ENCODE measurements at places on chromosomes 5 and 9.

DNA sequence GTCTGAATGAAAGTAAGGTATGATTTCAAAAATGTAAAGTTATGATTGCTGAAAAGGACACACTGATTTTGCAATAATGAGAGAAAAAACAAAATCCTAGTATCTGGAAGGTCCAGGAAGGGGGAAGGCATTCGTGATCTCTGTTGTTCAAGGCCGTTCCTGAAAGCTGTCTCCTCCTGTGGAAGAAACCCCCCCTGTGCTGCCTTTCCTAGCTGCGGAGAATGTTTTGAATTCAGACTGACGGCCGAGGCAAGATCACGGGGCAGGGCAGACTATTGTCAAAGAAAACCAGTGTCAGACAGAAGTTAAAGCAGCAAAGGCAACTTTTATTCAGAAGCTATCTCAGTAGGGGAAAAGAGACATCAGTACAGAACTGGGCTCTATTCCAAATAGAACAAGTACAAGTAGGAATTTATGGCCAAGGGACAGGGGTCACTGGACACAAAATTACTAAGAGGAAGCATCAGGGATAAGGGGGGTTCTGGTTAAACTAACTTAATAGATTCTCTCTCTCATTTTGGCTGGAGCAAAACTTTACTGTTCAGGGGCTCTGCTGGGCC is 61.9 kb upstream of the IGFBPL1 start:
- no peak for DNase-seq

DNA sequence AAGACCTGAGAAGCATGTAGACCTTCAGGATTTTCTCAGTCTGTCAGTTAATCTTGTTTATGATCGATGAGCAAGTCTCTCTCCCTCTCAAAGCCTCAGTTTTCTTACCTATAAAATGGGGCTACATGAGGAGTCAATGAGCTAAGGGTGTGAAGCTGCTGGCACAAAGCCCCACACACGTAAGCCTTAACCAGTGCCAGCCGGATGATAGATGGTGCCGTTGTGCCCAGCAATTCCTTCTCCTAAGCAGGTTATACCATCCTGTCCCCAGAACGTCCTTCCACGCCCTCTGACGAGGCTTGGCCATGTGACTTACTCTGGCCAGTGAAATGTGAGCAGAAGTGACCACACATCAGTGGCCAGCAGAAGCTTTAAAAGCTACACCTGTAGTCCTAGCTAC is 179.0 kb downstream of the C9orf50 start:
- no peak for DNase-seq

GRCh38 chr5:149466457-149466972 is 84.7 kb downstream of the CSNK1A1 start:
- peak; percentile 67 for DNase-seq

- DNase-seq, result peak; percentile 85
Measured at GRCh38 chr5:73673161-73673591, 47.2 kb downstream of the ARHGEF28 start.

DNA sequence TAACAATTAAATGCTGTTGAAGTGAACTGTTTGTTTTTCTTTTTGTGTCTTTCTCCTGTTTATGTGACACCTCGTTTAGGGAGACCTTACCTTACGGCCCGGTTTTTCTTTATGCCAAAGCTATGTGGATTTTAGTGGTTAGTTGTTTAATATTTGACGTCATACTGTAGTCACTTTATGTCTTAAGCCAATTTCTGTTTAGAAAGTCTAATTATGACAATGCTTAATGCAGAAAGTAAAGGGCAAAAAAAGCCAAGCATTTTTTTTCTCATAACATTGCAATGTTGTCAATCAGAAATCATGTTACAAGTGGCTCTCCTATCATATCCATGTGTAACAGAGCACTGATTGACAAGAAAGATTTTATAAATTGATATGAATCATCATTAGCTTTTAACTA is 442.5 kb upstream of the ARRDC3 start:
- DNase-seq, result no peak

DNA sequence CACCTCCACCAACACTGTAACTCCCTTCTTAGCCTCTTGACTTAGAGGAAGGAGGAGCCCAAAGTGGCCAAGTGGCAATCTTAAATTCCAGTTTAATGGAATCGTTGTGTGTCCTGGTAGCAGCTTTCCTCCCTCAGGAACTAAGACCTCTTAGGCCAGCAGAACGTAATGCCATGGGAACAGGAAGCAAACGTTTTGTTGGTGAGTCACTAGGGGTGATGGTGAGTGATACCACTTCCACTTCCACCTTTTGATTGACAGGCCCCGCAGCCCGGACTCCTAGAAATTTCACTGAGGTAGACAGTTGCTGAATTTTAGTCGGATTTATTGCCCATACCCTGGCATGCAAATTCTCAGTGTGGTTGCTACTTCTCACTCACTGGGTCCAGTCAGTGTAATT is 94.2 kb upstream of the FBN2 start:
- no peak for DNase-seq

DNA sequence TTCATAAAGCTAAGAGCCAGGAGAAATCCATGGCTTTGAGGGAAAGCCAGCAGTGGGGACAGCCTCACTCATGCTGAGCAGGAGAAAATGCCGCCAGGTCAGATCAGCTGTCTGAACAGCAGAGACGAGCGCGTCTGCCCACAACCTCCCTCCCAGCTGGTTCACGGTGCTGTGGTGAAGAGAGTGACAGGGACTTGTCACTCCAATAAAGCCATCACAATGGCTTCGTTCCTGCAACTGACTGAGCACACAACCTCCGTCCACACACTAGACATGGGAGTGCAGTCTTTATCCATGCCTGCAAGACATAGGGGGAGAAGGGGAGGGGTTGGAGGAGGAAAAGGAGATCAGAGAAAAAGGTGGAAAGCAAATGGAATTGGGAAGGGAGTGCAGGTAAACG is 206.9 kb downstream of the GABBR2 start:
- DNase-seq, result no peak

DNA sequence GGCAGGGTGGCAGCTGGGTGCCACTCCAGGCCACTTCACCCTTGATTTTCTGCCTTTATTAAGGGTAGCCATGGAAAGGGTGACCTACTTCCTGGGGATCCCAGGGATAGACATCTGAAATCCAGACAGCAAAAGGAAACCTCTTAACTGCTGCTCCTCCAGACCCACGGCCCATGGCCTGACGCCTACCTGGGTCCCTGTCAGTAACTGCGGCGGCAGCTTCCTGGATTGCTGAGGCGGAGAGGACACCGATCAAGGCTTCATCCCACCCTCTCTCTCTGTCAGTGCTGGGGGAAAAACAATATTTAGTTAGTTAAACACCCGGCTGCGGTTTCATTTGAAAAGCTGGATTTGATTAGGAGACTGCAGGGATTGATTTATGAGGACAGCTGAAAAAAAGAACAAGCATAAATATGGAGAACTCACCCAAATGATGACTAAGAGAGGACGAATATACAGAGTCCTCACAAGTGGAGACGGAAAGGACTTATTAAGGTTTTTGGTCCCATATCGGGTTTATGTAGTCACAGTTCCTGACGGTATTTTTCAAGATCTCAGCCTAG is 158.7 kb upstream of the KLF4 start:
- DNase-seq, result peak; percentile 60

DNA sequence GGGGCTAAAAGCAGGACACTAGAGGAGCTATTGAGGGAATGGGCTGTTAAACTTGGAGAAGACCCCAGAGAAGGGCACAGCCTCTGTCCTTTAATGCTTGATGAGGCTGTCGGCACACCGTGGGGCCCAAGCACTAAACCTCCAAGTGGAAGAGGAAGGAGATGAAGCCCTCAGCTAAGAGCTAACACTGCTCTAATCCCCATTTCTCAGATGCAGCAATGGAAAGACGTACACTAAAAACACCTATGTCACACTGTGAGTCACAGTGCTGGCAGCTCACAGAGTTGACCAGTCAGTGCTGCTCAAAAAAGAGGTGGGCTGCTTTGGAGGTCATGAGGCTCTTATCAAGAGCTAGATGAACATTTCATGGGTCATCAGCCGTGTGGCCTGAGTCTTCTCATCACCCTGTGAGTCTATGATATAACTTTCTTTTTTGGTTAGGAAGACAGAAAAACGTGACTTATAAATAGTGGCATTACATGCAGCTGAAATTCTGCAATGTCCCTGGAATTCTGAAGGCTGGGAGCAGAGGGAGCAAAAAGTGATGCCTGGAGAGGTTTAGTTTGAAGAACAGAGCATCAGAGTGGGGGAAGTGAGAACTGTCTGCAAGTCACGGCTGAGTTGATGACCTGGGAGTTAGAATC is 21.5 kb downstream of the TNFSF8 start:
- no peak for DNase-seq

- DNase-seq, result no peak
Measured at GRCh38 chr5:56938858-56939257, 13.1 kb downstream of the MIER3 start.

GRCh38 chr9:134490446-134490845 is 151.2 kb upstream of the COL5A1 start:
- no peak for DNase-seq

GRCh38 chr5:35223787-35224395 is 6.4 kb downstream of the PRLR start:
- DNase-seq, result no peak

DNA sequence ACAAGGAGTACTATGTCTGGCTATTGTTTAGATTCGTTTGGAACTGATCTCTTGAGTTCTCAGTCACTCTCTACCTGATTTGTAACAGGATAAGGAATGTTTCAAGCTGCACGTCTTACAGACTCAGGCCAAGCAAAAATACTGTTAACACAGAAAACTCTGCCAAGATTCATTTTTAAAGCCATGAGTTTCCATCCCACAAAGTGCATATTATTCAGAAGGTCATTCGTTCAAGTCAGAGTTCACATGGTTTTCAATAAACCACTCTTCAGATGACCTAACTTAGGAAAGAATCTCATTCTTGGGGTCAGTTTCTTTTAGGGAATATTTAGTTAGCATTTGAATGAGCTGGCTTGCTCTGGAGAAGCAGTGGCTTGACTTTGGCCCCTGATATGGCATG is 49.3 kb downstream of the F2R start:
- peak; percentile 24 for DNase-seq

- DNase-seq, result no peak
Measured at GRCh38 chr5:2687746-2688145, 63.7 kb downstream of the IRX2 start.

DNA sequence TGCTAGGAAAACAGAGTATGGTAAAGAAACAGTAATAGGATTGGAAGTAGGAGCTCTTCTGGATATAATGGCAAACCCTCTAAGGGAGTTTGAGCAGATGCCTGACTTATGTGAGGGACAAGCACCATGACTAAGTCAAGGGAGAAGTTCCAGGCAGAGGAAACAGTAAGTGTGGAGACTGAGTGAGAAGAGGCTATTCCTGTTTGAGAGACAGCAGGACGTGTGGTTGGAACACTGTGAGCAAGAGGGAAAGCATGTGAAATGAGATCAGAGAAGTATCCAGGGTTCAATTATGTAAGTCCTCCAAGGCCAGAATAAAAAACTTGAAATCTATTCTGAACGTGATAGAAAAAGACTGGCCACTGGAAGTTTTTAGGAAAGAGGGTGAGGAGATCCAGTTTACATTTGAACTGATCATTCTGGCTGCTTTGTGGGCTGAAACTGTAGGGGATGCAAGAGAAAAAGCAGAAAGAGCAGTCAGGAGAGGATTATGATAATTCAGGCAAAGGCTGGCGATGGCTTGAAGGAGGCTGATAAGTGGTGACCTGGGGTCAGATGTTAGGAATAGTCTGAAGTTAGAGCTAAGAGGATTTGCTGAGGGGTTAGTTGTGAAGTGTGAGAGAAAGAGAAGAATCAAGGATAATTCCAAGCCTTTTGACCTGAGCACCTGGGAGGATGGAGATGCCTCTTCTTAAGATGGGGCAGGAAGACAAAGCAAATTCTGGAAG is 19.2 kb downstream of the DMAC1 start:
- DNase-seq, result peak; percentile 72

DNA sequence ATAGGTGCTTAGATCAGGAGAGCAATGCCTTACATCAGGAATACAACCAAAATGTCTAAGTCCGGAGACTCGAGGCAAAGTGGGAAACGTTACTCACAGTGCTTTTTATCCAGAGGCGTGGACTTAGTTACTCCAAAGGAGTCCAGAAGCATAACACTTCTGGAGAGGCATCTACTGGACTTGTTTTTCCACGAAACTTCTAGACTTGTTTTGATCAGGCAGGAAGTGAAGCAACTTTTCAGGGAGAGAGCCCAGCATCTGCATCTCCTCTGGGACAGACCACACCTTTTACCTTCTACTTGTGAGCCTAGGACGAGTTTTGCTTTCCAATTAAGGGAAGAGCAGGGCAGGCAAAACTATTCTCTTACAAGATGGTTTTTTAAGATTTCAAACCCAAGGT is 1.2 kb upstream of the TJP2 start:
- DNase-seq, result no peak

DNA sequence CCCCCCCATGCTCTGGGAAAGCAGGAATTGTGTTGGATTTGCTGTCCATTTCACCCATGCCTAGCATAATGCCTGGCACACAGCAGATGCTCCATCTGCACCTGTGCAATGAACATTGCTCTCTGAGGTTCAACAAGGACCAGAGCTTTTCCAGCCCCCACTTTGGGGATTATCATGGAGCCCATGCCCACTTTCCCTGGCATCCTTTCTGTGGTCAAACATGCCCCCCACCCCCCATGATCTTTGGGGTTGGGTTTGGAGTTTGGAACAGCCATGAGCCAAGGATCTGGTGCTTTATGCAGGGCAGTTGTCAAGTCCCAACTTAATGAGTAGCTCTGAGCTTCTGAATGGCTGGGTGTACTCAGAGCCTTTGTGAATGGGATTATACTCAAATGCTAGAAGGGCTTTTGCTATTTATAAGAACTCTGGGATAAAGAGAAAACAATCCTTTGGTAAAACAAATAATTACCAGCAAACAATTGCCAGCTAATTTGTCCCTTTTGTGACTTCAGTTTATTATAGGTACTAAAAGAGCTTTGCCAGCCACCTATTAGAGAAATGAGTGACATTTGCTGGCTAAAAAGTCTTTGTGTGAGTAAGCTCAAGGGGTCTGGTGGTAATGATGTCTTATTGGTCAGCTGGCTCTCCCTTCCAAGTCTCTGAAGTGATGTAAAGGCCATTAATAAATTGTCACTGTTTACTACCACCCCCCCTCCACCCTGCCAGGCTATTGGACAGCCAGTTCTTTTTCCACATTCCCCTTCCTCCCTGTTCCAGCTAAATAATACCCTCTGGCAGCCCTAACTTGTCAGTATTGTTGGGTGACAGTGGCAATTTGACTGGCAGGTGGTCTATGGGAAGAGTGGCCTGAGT is 182.3 kb downstream of the MACROH2A1 start:
- DNase-seq, result no peak

DNA sequence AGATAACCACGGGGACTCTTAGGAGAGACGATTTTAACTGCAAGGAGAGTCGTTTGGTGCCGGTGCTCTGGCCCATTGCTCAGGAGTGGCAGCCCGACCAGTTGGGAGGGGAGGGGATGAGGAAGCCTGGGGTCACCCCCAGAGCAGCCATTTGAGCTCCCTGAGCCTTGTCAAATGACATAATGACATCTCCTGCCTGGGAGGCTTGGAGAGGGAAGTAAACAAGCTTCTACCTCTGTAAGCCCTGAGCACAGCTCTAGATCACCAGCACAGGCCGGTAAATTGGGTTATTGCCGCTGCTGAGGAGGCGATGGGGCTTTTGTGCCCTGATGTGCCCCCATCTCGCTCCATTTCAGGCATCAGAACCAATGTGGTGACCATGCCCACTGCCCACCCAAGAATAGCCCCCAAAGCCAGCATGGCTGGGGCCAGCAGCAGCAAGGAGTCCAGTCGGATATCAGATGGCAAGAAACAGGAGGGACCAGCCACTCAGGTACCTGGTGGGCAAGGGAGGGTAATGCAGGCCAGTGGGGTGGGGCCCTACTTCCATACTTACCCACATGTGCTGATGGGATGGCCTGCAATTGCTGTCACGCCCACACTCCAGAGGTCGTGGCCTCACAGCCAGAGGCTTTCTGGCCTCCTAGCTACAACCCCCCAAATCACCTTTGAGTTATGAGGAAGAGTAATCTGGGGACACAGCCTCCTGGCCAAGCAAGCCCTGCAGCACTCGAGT is 23.0 kb downstream of the CD74 start:
- DNase-seq, result no peak
